Activated B cell treated with CpG ODN at 0.5 μM for 24 hours (primary cell): ENCODE measurements at places on chromosomes 5 and 9.

GRCh38 chr9:113536483-113537228 is 73.1 kb downstream of the RGS3 start:
- DNase-seq: no peak

GRCh38 chr9:133959966-133960567 is 32.1 kb downstream of the VAV2 start:
- no peak for DNase-seq

- no peak for DNase-seq
Measured at GRCh38 chr5:175351126-175351525, 92.9 kb downstream of the DRD1 start.

- DNase-seq: no peak
Measured at GRCh38 chr9:70526902-70527301, 112.4 kb upstream of the KLF9 start.
